ENCODE measurements at places on chromosomes 13 and 19.

- no peak for DNase-seq
Measured at GRCh38 chr19:47652285-47652684, 43.4 kb downstream of the BICRA start.

DNA sequence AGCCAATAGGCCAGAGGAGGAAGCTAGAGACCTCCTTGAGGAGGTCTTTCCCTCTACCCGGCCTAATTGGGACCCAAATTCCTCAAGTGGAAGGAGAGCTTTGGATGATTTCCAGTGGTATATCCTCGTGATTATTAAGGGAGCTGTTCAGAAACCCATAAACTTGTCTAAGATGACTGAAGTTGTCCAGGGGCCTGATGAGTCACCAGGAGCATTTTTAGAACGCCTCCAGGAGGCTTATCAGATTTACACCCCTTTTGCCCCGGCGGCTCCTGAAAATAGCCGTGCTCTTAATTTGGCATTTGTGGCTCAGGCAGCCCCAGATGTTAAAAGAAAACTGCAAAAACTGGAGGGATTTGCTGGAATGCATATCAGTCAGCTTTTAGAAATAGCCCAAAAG is 198.1 kb downstream of the ZNF486 start:
- no peak for DNase-seq

GRCh38 chr19:13964776-13965175 is 12.5 kb downstream of the DCAF15 start:
- no peak for DNase-seq

- no peak for DNase-seq
Measured at GRCh38 chr13:61052175-61052574, 363.5 kb downstream of the PCDH20 start.

- DNase-seq: no peak
Measured at GRCh38 chr19:15954820-15955219, 6.0 kb downstream of the OR10H4 start.

GRCh38 chr13:20016649-20017364 is 58.3 kb downstream of the ZMYM2 start:
- DNase-seq: no peak

- no peak for DNase-seq
Measured at GRCh38 chr13:86932776-86933334, 738.3 kb upstream of the SLITRK5 start.

DNA sequence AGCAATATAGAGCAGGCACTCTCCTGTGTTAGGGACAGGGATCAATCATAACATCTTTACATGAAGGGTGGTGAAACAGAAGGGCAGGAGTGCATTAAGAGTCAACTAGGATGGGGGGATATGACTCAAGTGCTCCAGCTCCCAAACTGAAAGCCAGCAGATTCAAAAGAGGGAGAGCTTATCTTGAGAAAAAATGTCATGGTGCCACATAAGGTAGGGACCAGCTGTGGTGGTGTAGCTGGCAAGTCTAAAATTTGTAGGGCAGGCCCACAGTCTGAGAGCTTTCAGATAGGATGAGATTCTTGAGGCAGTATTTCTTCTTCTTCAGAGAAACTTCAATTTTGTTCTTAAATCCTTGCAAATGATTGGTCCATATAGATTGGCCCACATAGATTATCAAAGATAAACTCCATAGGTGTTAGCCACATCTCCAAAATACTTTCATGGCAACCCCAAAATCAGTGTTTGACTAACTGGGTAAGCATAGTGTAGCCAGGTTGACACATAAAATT is 19.1 kb downstream of the DNAJC15 start:
- DNase-seq: no peak

DNA sequence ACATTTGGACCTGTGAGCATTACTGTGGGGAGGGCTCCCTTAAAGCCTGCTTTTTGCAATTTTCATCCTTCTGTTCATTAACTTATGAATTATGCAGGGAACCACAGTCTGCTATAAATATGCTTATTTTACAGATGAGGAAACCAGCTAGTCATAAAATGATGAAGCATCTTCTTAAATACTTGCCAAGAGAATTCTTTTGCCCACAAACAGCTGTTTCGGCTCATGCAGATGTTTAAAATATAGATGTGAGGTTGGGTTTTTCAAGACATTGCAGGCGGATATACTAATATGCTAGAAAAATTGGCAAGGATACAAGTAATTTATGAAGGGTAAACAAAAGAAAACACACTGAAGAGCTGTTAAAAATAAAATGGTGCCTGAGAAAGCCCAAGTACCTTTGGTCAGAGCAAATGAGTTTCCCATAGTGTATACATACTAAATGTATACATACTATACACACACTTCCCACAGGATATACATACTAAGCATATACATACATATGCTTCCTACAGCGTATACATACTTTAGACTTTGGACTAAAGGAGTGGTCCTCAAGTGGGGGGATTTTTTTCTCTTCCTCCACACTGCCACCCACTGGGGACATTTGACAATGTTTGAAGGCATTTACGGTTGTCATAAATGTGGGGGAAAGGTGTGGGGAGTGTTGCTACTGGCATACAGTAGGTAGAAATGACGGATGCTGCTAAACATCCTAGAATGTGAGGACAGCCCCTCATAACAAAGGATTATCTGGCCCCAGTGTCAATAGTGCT is 164.9 kb upstream of the CSNK1A1L start:
- no peak for DNase-seq

GRCh38 chr19:7266832-7267231 is 27.4 kb downstream of the INSR start:
- no peak for DNase-seq

GRCh38 chr13:67048084-67048820 is 181.9 kb downstream of the PCDH9 start:
- DNase-seq: no peak

GRCh38 chr13:92894447-92894846 is 332.2 kb upstream of the GPC6 start:
- no peak for DNase-seq
